ENCODE measurements at places on chromosomes 12 and 14. TPM values are rescaled to one million over a fixed set of nuclear protein-coding genes. Genes with fewer than 3 reads are reported as not detected.
A peak's percentile ranks its signal among the peaks of the same experiment; 100 is the strongest.

- peaks cover 26% of the 10 kb centered on the region for H3K4me1 ChIP-seq
- H3K36me3 ChIP-seq = no peaks in the 10 kb centered on the region
- DNase-seq = no peak
- peaks cover 13% of the 10 kb centered on the region for H3K27me3 ChIP-seq
Observed at GRCh38 chr12:544941-545635, 85.3 kb downstream of the B4GALNT3 start.

DNA sequence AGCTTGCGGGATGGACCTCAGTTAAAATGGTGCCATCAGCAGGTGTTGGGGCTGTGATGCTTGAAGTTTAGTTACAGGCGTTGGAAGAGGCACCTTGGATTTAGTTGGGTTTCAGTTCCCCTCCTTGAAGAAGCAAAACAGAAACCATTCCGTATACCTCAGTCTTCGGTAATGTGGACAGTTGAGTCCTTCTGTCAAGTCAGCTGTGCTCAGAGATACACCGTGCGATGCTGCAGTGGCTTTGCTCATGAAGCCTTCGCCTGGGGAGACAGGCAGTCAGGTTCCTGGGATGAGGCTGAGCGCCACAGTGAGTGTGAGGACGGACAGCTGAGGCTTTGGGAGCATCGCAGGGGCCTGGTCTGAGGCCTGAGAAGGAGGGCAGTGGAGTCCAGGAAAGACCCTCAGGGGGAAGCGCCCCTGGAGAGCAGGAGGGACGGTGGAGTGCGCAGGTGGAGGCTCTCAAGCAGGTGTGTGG lies 7.4 kb downstream of the RAN start:
- no peak overlapping the region for H3K4me3 ChIP-seq
- H3K27me3 ChIP-seq = no peaks in the 10 kb centered on the region
- H3K36me3 ChIP-seq = peaks cover 38% of the 10 kb centered on the region
- H3K27ac ChIP-seq = peak overlapping the region; percentile 3

DNA sequence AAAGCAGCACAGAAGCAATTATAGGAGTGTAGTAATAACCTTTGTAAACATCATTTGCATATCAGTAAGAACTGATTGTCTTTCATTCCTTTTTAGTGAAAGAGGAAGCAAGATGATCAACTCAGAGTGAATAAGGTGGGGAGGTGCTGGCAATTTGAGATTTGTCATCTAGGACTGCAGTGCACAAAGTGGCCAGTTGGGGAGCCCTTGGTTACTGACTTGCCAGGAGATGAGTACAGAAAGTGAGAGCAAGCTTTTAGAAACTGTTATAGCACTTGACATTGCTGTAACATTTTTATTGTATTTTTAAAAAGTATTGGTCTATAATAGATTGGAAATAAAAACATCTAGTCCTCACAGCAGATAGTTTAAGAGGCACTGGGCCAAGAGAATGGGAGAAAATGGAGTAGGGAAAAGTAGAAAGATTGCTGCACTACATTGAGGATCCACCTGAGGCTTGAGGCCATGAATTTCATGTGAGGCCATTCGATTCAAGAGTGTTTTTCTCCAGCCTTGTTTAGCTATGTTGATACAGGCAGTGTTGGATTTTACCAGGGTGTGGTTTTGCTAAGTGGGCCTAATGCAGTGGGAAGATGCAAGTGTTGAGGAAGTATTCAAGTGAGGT lies 98.2 kb downstream of the SNAPC1 start:
- DNase-seq = peak; percentile 74
- peaks cover 11% of the 10 kb centered on the region for H3K27me3 ChIP-seq
- H3K4me1 ChIP-seq = no peaks in the 10 kb centered on the region
- H3K27ac ChIP-seq = no peak overlapping the region
- no peak overlapping the region for H3K4me3 ChIP-seq

DNA sequence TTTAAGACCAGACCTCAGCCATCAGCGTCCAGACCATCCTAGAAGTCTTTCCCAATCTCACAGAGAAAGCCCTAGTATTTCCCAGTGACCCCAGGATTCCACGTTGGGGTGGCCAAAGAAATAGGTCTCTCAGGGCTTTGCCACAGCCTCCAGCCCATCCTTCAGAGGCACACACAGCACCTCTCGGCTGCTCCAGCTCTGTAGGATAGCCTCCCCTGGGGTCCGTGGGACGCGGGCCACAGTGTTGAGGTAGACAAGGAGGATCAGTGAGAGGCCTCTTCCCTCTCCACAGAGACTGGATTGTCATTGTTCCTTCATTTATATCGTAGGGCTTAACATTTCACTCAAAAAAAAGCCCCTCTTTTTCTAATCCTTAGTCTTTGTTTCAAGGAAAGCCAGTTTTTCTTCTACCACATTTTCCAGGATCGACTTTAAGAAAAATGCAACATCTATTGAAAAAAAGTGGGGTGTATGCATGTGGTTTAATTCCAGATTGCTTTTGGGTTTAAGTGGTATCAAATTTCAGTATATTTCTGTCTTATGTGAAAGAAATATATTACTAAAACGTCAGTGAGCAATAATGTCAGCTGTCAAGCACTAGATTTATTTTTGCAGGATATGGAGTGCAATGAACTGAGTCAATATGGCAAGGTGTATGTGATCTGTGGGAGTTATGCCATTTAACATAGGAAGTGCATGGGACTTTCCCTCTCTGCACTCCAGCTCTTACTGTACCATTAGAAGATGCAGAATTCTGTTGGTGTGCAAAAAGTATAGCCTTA lies 187.5 kb downstream of the MSRB3 start:
- no peak for DNase-seq
- H3K36me3 ChIP-seq = no peaks in the 10 kb centered on the region
- H3K4me3 ChIP-seq = no peak overlapping the region

DNA sequence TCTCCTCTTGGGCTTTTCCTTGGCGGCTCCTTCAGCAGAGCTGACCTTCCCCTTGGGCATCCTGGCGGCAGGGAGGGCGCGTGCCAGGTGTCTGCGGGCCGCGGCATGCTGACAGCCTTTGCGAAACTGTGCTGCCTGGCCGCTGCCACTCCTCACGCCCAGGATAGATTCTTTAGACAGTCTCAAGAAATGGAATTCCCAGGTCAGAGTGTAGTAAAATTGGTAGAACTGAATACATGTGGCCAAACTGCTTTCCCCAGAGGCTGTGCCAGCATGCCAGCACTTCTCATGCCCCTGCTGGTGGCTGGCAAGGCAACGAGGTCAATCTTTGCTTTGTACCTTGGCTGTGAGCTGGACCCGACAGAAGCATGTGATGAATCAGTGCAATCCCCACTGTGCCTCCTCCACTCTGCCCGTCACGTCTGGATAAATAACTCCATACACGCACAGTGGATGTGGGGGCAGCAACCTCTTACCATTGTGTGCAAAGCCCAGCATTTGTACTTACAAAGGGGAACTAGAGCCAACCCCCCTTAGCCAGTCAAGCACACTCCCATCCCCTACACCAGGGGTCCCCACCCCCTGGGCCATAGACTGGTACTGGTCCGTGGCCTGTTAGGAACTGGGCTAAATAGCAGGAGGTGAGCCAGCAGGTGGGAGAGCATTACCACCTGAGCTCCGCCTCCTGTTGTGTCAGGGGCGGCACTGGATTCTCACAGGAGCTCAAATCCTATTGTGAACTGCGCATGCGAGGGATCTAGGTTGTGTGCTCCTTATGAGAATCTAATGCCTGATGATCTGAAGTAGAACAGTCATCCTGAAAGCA lies 90.9 kb downstream of the ACTN1 start:
- peak overlapping the region; percentile 47 for H3K27ac ChIP-seq
- no peaks in the 10 kb centered on the region for H3K27me3 ChIP-seq
- no peak for DNase-seq
- H3K4me1 ChIP-seq = no peaks in the 10 kb centered on the region
- H3K36me3 ChIP-seq = peaks cover 4% of the 10 kb centered on the region
- no peak overlapping the region for H3K4me3 ChIP-seq

- no peak overlapping the region for H3K27ac ChIP-seq
- no peak for DNase-seq
- H3K27me3 ChIP-seq = peaks cover 55% of the 10 kb centered on the region
- no peaks in the 10 kb centered on the region for H3K36me3 ChIP-seq
- H3K4me3 ChIP-seq = no peak overlapping the region
- H3K4me1 ChIP-seq = peaks cover 7% of the 10 kb centered on the region
Observed at GRCh38 chr14:102927878-102928411, 5.5 kb downstream of the AMN start.

DNA sequence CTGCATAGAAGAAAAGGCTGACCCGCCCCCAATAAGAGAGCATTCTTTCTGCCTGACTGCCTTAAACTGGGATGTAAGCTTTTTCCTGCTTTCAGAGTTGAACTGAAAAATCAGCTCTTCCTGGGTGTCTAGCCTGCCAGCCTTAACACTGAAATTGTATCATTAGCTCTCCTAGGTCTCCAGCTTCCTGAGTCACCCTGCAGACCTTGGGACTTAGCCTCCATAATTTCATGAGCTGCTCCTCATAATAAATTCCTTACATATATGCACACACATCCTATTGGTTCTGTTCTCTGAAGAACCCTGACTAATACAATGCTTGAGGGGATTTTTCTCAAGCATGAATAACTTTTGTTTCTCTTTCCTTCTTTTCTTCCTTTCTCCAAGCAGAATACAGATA lies 76.4 kb upstream of the FAR2 start:
- no peak for DNase-seq
- no peak overlapping the region for H3K4me3 ChIP-seq
- H3K4me1 ChIP-seq = no peaks in the 10 kb centered on the region
- peaks cover 29% of the 10 kb centered on the region for H3K27me3 ChIP-seq
- H3K27ac ChIP-seq = no peak overlapping the region

DNA sequence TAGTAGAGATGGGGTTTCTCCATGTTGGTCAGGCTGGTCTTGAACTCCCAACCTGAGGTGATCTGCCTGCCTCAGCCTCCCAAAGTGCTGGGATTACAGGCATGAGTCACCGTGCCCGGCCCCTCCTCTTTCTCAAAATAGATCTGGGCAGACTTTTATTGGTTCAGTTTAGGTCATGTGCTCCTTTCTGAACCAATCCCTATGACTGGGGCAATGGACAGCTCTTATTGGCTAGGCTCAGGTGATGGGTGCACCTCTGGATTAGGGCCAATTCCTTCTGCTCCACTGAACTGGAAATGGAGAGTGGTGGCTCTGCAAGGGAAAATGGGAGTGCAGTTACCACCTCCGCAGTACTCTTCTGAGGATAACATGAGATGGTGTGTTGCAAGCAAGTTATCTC lies 6.2 kb upstream of the ATP6V0A2 start:
- H3K27ac ChIP-seq = no peak overlapping the region
- H3K4me1 ChIP-seq = peaks cover 2% of the 10 kb centered on the region
- DNase-seq = no peak

DNA sequence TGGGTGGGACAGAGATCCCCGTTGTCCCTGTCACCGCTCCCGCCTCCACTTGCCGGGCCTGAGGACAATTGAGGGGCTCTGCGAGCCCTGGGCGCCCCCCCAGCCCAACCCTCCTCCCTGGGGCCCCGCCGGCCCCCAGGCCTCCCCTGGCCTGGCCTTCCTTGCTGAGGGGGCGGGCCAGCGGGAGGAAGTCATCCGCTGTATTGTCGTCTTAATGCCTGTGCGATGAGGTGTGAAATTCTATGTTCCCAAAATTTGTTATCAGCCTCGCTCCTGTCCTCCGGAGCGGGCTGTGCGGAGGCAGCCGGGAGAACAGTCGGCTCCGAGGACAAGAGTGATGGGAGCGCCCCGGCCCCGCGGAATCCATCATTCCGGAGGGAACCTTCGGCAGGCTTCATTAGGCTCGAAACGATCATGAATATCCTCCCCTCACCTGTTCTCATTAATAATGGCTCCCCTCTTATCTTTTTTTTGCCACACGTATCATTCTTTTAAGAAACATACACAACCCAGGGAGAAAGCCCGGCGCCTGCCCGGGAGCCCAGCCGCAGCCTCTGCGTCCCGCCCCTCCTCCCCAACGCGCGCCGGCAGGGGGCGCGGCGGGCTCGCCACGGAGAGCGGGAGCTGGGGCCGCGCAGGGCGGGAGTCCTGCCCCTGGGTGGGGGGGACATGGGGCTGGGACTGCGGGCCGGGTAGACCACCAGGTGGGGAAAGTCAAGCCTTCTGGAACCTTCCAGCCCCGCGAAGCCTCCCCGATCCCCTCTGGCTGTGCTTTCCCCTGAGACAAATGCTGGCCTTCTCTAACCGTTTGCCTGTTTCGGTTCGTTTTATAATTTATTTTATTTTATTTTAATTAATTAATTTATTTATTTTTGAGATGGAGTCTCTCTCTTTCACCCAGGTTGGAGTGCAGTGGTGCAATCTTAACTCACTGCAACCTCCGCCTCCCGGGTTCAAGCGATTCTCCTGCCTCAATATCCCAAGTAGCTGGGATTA lies 17.1 kb upstream of the DLK1 start:
- peak; percentile 18 for DNase-seq
- H3K27ac ChIP-seq = peak overlapping the region; percentile 50
- H3K4me3 ChIP-seq = no peak overlapping the region
- no peaks in the 10 kb centered on the region for H3K36me3 ChIP-seq
- peaks cover 11% of the 10 kb centered on the region for H3K27me3 ChIP-seq

GRCh38 chr12:52380271-52380694 lies 5.2 kb downstream of the KRT84 start:
- H3K27me3 ChIP-seq = peaks cover 5% of the 10 kb centered on the region
- no peaks in the 10 kb centered on the region for H3K36me3 ChIP-seq
- H3K4me3 ChIP-seq = no peak overlapping the region
- peak; percentile 15 for DNase-seq
- H3K27ac ChIP-seq = no peak overlapping the region

- H3K4me3 ChIP-seq = no peak overlapping the region
- no peak overlapping the region for H3K27ac ChIP-seq
- H3K36me3 ChIP-seq = no peaks in the 10 kb centered on the region
- peaks cover 3% of the 10 kb centered on the region for H3K4me1 ChIP-seq
Observed at GRCh38 chr12:52541709-52542108, 11.2 kb downstream of the KRT71 start.

DNA sequence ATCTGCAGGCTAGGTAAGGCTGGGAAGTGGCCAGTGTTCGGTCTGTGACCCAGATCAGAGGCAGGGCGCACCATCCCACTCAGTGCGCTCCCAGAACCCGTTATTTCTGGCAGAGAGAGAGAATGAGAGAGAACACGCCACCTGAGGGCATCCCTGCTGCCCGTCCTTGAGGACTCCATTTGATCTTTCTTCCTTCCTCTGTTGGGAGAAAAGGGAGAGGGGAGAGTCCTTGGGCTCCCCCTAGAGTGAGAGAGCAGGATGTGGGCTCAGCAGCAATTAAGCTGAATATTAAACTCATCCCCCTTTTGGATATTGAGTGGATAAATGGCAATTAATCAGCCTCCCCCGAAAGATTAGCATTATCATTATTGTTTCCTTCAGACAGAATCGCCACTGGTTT lies 70.6 kb downstream of the IFT43 start:
- H3K4me1 ChIP-seq = no peaks in the 10 kb centered on the region
- no peaks in the 10 kb centered on the region for H3K36me3 ChIP-seq
- no peak for DNase-seq
- H3K4me3 ChIP-seq = no peak overlapping the region
- no peaks in the 10 kb centered on the region for H3K27me3 ChIP-seq

The PLEKHG7 gene
- total RNA-seq = not detected

The CDKL1 gene
- total RNA-seq = 11.5 TPM

The MYRFL gene
- not detected for total RNA-seq

The CD4 gene
- total RNA-seq = 227 TPM

The LGR5 gene
- total RNA-seq = not detected

The LAG3 gene
- 13.1 TPM for total RNA-seq

The KLRG1 gene
- 4.4 TPM for total RNA-seq

The OTUB2 gene
- 2.4 TPM for total RNA-seq

All from activated CD4-positive, alpha-beta T cell treated with anti-CD3 and anti-CD28 coated beads, Interleukin-2, amount 10 ng/mL, durations not matched to agents 7 days and 5 days (primary cell).